ENCODE measurements at places on chromosomes 13 and 19. TPM values are rescaled to one million over a fixed set of nuclear protein-coding genes. Genes with fewer than 3 reads are reported as not detected.

TMEM255B gene
- total RNA-seq = 1.1 TPM

GPC6 gene
- total RNA-seq = 4.4 TPM

LHB gene
- not detected for total RNA-seq

KLK2 gene
- not detected for total RNA-seq

KLF5 gene
- 1.4 TPM for total RNA-seq

GJB6 gene
- total RNA-seq = not detected

OLFM2 gene
- total RNA-seq = 37.5 TPM

REXO1 gene
- total RNA-seq = 2.5 TPM

ADGRE1 gene
- not detected for total RNA-seq

TGDS gene
- total RNA-seq = 16.1 TPM

PRR20D gene
- not detected for total RNA-seq

NEK3 gene
- total RNA-seq = 5.6 TPM

LGALS14 gene
- not detected for total RNA-seq

KCNN4 gene
- total RNA-seq = 4.5 TPM

KLK7 gene
- total RNA-seq = not detected

OVOL3 gene
- total RNA-seq = not detected

IZUMO4 gene
- total RNA-seq = 0.58 TPM

STOML3 gene
- total RNA-seq = not detected

ANO8 gene
- 3.1 TPM for total RNA-seq

KL gene
- total RNA-seq = under 0.01 TPM

ZNF98 gene
- total RNA-seq = not detected

UBA52 gene
- total RNA-seq = 821 TPM

NKPD1 gene
- total RNA-seq = 0.56 TPM

TYROBP gene
- not detected for total RNA-seq

IGFL1 gene
- not detected for total RNA-seq

FREM2 gene
- not detected for total RNA-seq

LRRC4B gene
- total RNA-seq = 0.38 TPM

SOHLH2 gene
- not detected for total RNA-seq

MEIOSIN gene
- total RNA-seq = not detected

MPV17L2 gene
- total RNA-seq = 22.0 TPM

LINGO3 gene
- total RNA-seq = not detected

CCDC169 gene
- 1.3 TPM for total RNA-seq

ODAD3 gene
- 0.28 TPM for total RNA-seq

LMTK3 gene
- not detected for total RNA-seq

TSHZ3 gene
- 7.1 TPM for total RNA-seq

CBY2 gene
- total RNA-seq = not detected

IFI30 gene
- total RNA-seq = 74.4 TPM

ARRDC5 gene
- under 0.01 TPM for total RNA-seq

KLK5 gene
- total RNA-seq = under 0.01 TPM

PSG3 gene
- total RNA-seq = not detected

NPAS1 gene
- 5.6 TPM for total RNA-seq

RNF17 gene
- total RNA-seq = not detected

FUT6 gene
- not detected for total RNA-seq

FBXO46 gene
- total RNA-seq = 3.4 TPM

CGB1 gene
- 0.28 TPM for total RNA-seq

TMEM150B gene
- not detected for total RNA-seq

ZNF699 gene
- 15.1 TPM for total RNA-seq

ZNF302 gene
- total RNA-seq = 14.9 TPM

FFAR2 gene
- total RNA-seq = not detected

SRRM5 gene
- not detected for total RNA-seq

ALOX5AP gene
- under 0.01 TPM for total RNA-seq

SBK2 gene
- not detected for total RNA-seq

TNFRSF19 gene
- 6.2 TPM for total RNA-seq

ZNF135 gene
- total RNA-seq = 3.8 TPM

CEACAM3 gene
- total RNA-seq = not detected
